Esophagus muscularis mucosa (tissue), 4 donors: ENCODE measurements at places on chromosomes 7 and 10.

GRCh38 chr10:100930368-100930767, 17.6 kb downstream of the SLF2 start:
- no peak overlapping the region for H3K27ac ChIP-seq
- no peak overlapping the region for H3K4me3 ChIP-seq
- no peak for DNase-seq
- H3K36me3 ChIP-seq = peaks cover 100% of the 10 kb centered on the region

DNA sequence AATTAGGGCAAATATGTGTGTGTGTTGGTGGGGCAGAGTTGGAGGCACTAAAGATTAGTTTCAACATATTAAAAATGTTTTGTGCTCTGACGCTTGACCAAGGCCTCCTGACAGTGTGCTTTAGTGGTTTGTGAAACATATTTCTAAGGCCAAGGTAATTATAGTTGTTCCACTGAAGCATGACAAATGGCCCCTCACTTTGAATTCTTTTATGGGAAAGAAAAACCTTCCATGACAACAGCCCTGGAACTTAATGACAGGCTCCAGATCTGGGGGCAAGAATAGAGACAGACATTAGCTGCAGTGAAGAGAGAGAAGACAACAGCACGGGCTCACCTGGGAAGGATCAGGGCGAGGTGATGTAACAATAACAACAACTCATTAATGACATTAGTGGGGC, 155.8 kb downstream of the CHN2 start:
- H3K4me3 ChIP-seq = no peak overlapping the region
- no peak for DNase-seq
- H3K36me3 ChIP-seq = no peaks in the 10 kb centered on the region

GRCh38 chr7:138066954-138067394, 9.3 kb upstream of the AKR1D1 start:
- no peaks in the 10 kb centered on the region for H3K36me3 ChIP-seq
- DNase-seq = no peak
- H3K27ac ChIP-seq = no peak overlapping the region
- H3K4me3 ChIP-seq = no peak overlapping the region
- H3K4me1 ChIP-seq = no peaks in the 10 kb centered on the region

GRCh38 chr7:26478550-26478949, 186.9 kb downstream of the SNX10 start:
- H3K27ac ChIP-seq = no peak overlapping the region
- no peak for DNase-seq
- H3K27me3 ChIP-seq = no peaks in the 10 kb centered on the region
- no peaks in the 10 kb centered on the region for H3K36me3 ChIP-seq
- H3K4me3 ChIP-seq = no peak overlapping the region
- no peaks in the 10 kb centered on the region for H3K4me1 ChIP-seq

GRCh38 chr7:47513741-47514241, 68.1 kb downstream of the TNS3 start:
- no peaks in the 10 kb centered on the region for H3K27me3 ChIP-seq
- H3K4me3 ChIP-seq = no peak overlapping the region
- H3K27ac ChIP-seq = peak overlapping the region; percentile 29
- DNase-seq = no peak
- H3K36me3 ChIP-seq = no peaks in the 10 kb centered on the region
- peaks cover 50% of the 10 kb centered on the region for H3K4me1 ChIP-seq

DNA sequence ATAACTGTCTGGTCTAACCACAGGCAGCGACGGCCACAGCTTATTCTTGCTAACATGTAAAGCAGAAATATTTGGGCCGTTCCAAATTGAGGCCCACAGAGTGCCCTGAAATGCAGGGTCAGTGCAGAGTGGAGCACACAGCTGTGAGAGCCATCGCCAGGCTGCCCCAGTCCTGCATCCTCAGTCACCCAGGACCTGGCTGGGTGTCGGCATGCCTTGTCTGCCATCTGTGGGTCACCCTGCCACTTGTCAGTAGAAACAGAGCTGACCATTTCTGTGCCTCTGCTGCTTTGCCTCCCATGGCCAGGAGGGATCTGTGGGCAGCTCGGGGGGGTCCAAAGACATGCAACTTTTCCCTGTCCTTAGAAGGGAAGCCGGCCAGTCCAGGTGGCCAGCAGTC, 57.3 kb upstream of the BTBD16 start:
- peaks cover 24% of the 10 kb centered on the region for H3K36me3 ChIP-seq
- no peaks in the 10 kb centered on the region for H3K27me3 ChIP-seq
- H3K4me1 ChIP-seq = no peaks in the 10 kb centered on the region
- DNase-seq = no peak
- no peak overlapping the region for H3K27ac ChIP-seq
- no peak overlapping the region for H3K4me3 ChIP-seq

GRCh38 chr7:38281266-38281665, 7.8 kb upstream of the TARP start:
- DNase-seq = no peak
- H3K4me1 ChIP-seq = no peaks in the 10 kb centered on the region
- no peak overlapping the region for H3K27ac ChIP-seq
- H3K36me3 ChIP-seq = no peaks in the 10 kb centered on the region

DNA sequence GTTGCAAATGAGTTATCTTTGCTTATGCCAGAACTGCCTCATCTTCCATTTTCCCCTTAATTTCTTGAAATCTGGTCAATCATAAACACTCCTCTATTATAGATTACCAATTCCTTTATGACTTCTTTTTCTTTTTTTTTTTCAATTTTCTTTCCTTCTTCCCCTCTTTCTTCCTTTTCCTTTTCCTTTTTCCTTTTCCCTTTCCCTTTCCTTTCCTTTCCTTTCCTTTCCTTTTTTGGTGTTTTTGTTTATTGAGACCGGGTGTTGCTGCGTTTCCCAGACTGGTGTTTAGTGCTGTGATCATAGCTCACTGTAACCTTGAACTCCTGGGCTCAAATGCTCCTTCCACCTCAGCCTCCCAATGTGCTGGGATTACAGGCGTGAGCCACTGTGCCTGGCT, 151.4 kb upstream of the FOXP2 start:
- H3K36me3 ChIP-seq = no peaks in the 10 kb centered on the region
- H3K4me3 ChIP-seq = no peak overlapping the region
- H3K27ac ChIP-seq = no peak overlapping the region
- no peaks in the 10 kb centered on the region for H3K27me3 ChIP-seq
- DNase-seq = no peak

- H3K27me3 ChIP-seq = no peaks in the 10 kb centered on the region
- H3K36me3 ChIP-seq = no peaks in the 10 kb centered on the region
- peak overlapping the region; percentile 53 for H3K27ac ChIP-seq
Measured at GRCh38 chr7:17305387-17306171, 7.1 kb downstream of the AHR start.

- no peaks in the 10 kb centered on the region for H3K27me3 ChIP-seq
- no peak overlapping the region for H3K4me3 ChIP-seq
- no peak for DNase-seq
Measured at GRCh38 chr7:13651167-13651566, 338.3 kb downstream of the ETV1 start.

DNA sequence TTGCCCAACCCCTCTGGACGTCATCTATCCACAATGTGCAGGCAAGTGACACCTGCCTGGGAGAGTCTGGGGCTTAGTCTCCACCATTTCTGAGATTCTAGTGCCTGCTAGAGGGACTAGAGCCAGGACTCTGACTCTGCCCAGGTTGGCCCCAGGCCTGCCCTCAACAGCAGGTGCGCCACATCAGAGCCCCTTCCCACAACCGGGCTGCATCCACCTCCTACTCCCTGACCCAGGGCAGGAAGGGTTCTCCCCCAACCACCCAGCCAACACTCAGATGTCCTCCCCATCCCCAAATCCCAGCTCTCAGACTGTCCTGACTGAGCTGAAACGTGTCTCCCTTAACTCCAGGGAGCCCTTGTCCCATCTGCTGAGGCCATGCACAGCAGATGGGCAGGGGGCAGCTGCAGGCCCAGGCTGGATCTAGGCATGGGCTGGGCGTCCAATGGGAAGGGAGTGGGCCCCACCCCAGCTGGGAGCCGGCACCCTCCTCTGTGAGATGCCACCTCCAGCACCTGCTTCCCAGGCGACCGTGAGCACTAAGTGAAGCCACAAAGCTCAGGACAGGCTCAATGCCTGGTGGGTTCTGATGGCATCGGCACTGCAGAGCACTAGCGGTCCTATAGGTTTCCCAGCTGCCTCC, 49.2 kb downstream of the RASGEF1A start:
- no peaks in the 10 kb centered on the region for H3K4me1 ChIP-seq
- H3K36me3 ChIP-seq = no peaks in the 10 kb centered on the region
- no peaks in the 10 kb centered on the region for H3K27me3 ChIP-seq
- no peak overlapping the region for H3K4me3 ChIP-seq
- no peak overlapping the region for H3K27ac ChIP-seq

DNA sequence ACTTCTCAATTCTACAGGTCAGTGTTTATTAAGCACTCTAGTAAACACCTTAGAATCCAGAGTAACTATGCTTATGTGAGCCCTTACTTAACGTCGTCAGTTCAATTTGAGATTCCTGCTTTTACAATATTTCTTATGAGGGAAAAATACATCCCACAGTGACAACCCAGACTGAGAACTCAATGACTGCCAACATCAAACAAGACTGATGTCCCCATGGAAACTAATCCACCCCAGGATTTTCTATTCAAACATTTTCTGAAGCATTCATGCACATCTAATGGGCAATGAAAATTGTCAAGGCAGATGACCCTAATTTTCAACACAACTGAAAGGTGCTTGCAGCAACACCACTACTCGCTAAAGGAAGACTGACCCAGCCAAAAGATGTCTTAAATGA, 67.0 kb downstream of the ATE1 start:
- no peak overlapping the region for H3K4me3 ChIP-seq
- H3K4me1 ChIP-seq = no peaks in the 10 kb centered on the region
- no peak overlapping the region for H3K27ac ChIP-seq
- peaks cover 35% of the 10 kb centered on the region for H3K36me3 ChIP-seq
- no peak for DNase-seq

GRCh38 chr10:110356628-110357245, 52.0 kb upstream of the SMNDC1 start:
- peaks cover 16% of the 10 kb centered on the region for H3K4me1 ChIP-seq
- H3K4me3 ChIP-seq = no peak overlapping the region
- no peak overlapping the region for H3K27ac ChIP-seq

DNA sequence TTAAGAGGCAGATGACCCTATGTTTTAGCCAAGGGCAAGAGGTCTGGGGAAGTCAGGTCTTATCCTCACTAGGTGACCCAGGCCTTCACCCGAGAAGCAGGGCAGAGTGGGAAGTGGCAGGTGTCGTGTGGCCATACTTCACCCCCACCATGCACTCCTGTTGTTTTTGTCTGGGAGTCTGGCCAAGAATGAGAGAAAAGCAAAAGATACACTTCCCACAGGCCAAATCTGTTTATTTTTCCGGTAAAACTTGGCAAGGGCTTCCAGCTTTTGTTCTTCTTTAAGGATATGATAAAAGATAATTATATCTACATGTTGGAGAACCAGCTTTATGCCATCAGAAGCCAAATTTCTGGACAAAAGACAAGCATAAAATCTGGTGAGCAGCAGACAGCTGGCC, 137.4 kb upstream of the CDC14C start:
- no peaks in the 10 kb centered on the region for H3K4me1 ChIP-seq
- H3K27me3 ChIP-seq = no peaks in the 10 kb centered on the region
- no peak for DNase-seq
- H3K27ac ChIP-seq = no peak overlapping the region

DNA sequence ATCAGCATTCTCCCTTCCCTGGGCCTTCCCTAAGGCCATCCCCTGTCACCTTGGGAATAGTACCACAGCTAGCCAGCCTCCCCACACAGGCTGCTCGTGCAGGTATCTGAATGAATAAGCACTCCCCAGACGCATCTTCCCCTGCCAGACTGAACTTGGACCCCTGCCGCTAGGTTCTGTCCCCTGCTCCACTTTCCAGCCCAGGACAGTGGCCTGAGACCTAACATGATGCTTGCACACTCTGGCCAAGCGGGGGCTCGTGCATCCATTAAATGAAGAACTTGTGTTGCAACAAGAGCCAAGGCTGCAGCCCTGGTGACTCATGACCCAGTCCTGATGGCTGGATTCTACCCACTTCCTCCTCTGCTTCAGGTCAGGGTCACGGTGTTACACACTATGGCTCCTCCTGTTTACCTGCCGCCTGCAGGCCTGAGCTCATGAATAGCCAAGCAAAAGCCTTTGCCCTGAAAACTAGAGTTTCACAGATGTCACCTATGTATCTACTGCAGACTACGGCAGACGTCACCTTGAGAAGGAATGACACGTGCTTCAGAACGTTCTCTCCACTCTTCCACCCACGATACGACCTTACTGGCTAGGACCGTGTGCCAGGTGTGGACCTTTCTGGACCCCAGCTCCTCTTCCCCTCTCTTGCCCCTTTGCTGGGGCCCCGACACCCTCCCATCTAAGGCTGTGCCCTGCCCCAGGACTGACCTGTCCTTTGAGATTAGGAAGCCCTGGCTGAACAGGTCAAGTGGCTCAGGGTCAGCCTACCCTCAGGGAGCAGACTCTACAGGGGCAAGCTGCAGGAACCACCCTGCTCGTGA, 6.5 kb downstream of the ASB13 start:
- H3K27me3 ChIP-seq = no peaks in the 10 kb centered on the region
- no peak overlapping the region for H3K4me3 ChIP-seq
- no peaks in the 10 kb centered on the region for H3K36me3 ChIP-seq

DNA sequence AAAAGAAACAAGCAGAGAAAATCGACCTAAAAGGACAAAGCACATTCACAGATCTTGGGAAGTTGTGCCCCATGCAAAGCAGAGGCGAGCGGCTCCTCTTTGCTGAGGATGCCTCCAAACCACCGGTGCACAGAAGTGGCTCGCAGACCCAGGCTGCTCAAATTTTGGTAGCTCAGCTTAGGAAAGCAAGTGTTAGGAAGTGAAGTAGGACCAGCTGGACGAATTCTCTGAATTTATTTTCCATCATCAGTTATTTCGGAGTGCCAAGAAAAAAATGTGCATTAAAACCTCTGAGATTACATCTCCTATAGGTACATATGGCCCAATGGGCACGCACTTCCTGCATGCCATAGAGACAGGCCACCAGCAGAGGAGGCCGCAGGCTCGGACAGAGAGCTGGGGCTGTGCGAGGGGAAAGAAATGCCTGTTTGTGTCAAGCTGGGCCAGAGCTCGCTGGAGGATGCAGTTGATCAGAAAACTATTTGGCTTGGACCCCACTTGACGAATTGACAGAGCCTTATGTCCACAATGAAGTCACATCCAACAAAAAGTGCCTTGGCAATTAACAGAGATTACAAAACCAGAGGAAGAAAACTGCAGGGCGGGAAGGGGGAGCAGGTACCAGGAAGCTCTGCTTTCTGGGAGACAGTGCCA, 122.3 kb upstream of the LYZL2 start:
- no peaks in the 10 kb centered on the region for H3K27me3 ChIP-seq
- H3K27ac ChIP-seq = no peak overlapping the region
- DNase-seq = no peak
- no peak overlapping the region for H3K4me3 ChIP-seq
- no peaks in the 10 kb centered on the region for H3K36me3 ChIP-seq
- peaks cover 17% of the 10 kb centered on the region for H3K4me1 ChIP-seq

GRCh38 chr7:144629011-144629410, 206.8 kb downstream of the TPK1 start:
- H3K36me3 ChIP-seq = no peaks in the 10 kb centered on the region
- H3K27me3 ChIP-seq = no peaks in the 10 kb centered on the region
- DNase-seq = no peak

GRCh38 chr10:48697821-48698764, 13.4 kb downstream of the WDFY4 start:
- peak; percentile 68 for DNase-seq
- no peak overlapping the region for H3K27ac ChIP-seq
- H3K4me1 ChIP-seq = no peaks in the 10 kb centered on the region
- H3K27me3 ChIP-seq = no peaks in the 10 kb centered on the region
